ENCODE measurements at places on chromosomes 5 and 9.

- DNase-seq = no peak
Measured at GRCh38 chr9:91577633-91578061, 154.0 kb upstream of the NFIL3 start.

DNA sequence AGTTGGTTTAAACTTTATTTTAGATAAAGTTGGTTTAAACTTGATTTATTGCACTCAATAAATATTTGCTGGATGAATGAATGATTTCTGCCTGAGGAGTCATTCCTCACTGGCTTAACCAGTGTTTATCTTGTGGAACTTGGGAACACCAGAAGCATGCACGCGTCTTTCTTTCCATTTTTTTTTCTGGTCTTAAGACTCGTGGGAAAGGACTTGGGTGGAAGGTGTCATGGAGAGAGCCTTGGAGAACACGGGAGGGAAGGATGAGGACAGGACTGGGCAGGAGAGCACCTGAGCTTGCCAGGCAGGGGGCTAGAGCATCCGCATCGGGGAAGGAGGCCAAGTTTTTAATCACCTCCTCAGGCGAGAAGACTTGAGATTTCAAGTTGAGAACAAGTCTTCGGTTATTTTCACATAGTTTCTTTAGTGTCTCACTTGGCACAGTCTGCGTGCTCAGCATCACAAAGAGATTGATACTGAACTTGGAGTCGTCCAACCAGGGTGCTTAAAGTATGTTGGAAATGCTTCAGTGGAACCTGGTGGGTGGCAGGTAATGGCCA is 144.2 kb downstream of the PDZD2 start:
- no peak for DNase-seq

- no peak for DNase-seq
Measured at GRCh38 chr5:749101-749670, 35.3 kb downstream of the ZDHHC11B start.

DNA sequence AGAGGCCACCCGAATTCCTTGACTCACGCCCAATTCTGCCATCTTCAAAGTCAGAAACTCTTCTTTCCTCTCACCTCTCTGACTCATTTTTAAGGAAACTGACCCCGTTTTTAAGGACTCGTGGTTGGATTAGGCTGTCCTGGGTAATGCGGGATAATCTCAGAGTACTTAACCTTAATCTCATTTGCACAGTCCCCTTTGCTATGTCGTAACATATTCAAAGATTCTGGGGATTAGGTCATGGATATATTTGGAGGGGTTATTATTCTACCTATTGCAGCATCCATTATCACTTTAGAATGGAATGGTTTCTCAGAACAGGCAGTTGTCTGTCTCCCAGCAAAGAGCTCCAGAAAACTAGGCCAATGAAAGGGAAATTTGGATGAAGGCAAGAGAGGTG is 80.8 kb upstream of the IL12B start:
- DNase-seq = no peak

DNA sequence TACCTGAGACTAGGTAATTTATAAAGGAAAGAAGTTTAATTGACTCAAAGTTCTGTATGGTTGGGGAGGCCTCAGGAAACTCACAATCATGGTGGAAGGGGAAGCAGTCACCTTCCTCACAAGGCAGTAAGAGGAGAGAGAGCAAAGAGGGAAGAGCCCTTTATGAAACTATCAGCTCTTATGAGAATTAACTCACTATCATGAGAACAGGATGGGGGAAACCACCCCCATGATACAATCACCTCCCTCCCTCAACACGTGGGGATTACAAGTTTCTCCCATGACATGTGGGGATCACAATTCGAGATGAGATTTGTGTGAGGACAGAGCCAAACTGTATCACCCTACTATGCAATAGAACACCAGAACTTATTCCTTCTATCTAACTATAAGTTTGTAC is 27.9 kb downstream of the CD274 start:
- DNase-seq = no peak
